NCI-H446 treated with DMSO at 0.1 percent for 48 hours (cell line): ENCODE measurements at places on chromosomes 3 and 15.

DNA sequence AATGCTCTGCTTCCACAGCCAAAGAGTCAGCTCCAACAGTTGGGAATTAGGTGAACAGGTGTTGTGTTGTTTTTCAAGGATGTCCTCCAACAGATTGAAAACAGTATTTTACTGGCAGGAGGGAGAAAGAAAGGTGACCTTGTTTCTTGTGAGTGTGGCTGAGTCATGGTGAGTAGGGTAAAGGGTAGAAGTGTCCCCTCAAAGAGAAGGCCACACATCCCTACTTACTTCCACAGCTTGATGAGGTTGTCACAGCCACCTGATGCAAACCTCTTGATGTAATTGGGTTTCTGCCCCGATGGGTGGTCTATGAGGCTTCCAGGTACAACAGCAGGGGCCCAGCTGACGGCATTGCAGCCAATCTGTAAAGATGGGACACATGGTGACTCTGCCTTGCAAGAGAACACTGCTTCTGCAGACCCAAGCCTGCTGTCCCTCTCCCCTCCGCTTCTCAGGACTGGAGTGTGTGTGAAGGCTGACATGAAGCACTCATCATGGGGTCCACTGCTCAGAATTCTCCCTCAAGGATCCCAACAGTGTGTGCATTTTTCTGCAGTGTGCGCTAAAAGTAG is 12.7 kb upstream of the GHRL start:
- no peak for DNase-seq

- no peak for DNase-seq
Observed at GRCh38 chr3:120682095-120682681, at the start of gene HGD. Gene HGD, minus strand, starts transcription at chr3:120682239. Its CDS starts 128 bp downstream, at chr3:120682111.

DNA sequence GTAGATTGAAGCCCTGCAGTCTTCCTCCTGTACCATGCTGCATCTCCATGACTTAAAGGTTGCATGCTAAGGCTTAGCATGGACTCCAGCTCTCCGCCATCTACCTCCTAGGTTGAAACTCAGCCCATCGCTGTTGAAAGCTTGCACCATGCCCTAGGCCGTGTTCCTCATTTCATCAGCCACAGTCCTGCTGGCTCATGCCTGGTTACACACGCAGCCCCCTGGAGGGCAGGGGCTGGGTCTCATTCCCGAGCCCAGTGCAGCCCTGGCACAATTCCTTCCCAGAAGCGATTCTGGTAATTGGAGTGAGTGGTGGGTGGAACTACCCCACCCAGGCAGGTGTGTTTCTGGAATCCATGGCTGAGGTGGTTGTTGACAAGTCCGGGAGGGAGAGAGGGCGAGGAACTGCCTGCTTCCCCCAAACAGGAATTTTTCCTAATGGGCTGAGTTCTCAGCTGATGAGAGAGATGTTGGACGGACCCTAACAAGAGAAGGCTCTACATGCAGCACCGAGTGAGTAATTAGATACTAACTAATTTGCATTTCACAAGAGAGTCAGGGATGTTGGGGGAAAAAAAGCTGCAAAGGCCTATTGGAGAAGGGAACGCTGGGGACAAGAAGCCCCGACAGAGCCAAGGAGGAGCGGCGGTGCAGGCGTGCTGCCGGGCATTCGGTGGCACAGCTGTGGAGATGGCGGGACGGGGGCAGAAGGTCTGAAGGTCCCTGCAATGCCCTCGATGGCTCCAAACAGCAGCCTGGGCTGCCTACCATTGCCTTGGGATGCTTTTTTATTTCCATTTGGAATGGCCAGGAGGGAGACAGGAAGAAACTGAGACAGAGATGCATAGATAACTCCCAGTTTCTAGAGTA is 92.3 kb upstream of the TLE3 start:
- DNase-seq: no peak

- no peak for DNase-seq
Observed at GRCh38 chr3:12719984-12720898, 38.8 kb downstream of the TMEM40 start.

- DNase-seq: no peak
Observed at GRCh38 chr3:13393427-13394360, 26.4 kb downstream of the NUP210 start.

- no peak for DNase-seq
Observed at GRCh38 chr15:60682115-60682514, 203.2 kb upstream of the ICE2 start.

GRCh38 chr15:81901319-81901718 is 144.5 kb downstream of the MEX3B start:
- DNase-seq: no peak

- no peak for DNase-seq
Observed at GRCh38 chr3:23626442-23626841, 179.3 kb upstream of the UBE2E1 start.

- no peak for DNase-seq
Observed at GRCh38 chr3:194935632-194936470, 250.2 kb downstream of the FAM43A start.

- DNase-seq: no peak
Observed at GRCh38 chr3:99504258-99504657, 134.1 kb upstream of the COL8A1 start.

DNA sequence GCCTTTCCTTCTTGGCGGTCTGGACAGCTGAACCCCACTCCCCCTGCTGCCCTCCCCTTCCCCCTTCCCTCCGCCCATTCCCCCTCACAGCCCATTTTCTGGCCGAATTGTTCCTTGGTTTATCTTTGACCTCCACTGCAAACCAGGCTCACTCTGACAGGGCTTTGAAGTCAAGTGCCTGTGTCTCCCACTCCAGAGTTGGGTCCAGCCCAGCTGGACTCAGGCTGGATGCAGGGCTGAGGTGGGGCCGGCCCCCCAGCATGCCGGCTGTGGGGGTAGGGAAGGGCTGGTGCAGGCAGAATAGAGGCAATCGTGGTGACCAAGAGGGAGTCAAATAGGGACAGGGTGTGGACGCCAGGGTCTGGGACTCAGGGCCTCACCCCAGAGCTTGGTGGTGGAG is 57.0 kb upstream of the MRPS22 start:
- DNase-seq: no peak

- DNase-seq: no peak
Observed at GRCh38 chr15:68515371-68516095, 63.3 kb upstream of the CORO2B start.

GRCh38 chr15:59148153-59148833 is 43.3 kb downstream of the CCNB2 start:
- no peak for DNase-seq

GRCh38 chr15:44719293-44719999 is 8.1 kb downstream of the B2M start:
- no peak for DNase-seq

DNA sequence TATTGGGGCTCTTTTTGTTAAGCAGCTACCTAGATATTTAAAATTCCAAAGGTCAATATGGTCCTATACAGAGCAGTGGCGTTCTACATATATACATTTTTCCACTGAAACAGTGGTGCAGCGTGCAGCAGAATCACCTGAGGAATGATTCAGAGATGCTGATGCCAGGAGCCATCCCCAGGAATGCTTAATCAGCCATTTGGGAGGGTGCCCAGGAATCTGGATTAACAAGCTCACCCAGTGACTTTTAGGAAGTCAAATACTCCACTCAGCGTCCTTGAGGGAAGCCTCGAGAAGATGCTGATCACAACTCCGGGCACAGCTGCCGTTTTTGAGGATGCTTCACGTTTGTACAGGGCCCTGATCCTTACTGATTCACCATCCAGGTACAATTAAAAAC is 82.6 kb upstream of the ARHGEF3 start:
- DNase-seq: no peak

DNA sequence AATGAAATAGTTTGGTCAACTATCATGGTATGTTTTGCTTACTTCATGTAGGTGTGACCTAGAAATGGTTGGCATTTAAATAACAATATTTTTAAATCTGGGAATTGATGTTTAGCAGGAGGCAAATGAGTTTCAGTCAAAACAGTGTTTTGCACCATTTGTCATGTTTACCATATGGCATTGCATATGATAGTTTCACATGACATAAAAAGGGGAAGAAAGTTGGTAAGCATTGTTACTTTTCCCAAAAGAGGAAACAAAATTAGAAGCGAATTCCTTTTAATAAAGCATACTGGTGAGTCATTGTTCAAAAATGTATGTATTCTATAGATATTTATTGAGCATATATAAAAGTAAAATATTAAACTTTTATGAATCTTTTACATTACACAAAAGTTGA is 2.3 kb downstream of the RNF13 start:
- DNase-seq: no peak

GRCh38 chr15:62026487-62027262 is 33.6 kb downstream of the VPS13C start:
- DNase-seq: no peak

GRCh38 chr3:55441499-55441898 is 45.6 kb downstream of the WNT5A start:
- DNase-seq: no peak

- DNase-seq: no peak
Observed at GRCh38 chr15:32956006-32956405, 238.2 kb downstream of the GREM1 start.

- DNase-seq: no peak
Observed at GRCh38 chr3:63808633-63809032, 10.5 kb upstream of the C3orf49 start.

DNA sequence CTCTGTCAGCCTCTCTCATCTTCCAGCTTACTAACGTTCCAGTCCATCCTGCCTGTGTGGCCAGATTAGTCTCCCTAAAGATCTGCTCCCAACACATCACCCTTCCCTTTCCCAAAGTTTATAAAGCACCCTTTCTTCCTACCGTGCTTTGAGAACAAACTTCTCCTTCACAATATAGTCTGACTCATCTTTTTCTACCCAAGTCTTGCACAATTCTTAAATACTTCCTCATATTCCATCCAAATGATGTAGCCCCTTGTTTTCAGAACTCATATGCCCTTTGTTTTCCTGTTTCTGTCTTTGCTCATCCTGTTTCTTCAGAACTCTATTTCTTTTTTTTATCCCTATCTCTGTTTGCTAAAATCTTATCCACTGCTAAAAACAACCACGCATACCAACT is 326.8 kb downstream of the MFSD1 start:
- DNase-seq: no peak

DNA sequence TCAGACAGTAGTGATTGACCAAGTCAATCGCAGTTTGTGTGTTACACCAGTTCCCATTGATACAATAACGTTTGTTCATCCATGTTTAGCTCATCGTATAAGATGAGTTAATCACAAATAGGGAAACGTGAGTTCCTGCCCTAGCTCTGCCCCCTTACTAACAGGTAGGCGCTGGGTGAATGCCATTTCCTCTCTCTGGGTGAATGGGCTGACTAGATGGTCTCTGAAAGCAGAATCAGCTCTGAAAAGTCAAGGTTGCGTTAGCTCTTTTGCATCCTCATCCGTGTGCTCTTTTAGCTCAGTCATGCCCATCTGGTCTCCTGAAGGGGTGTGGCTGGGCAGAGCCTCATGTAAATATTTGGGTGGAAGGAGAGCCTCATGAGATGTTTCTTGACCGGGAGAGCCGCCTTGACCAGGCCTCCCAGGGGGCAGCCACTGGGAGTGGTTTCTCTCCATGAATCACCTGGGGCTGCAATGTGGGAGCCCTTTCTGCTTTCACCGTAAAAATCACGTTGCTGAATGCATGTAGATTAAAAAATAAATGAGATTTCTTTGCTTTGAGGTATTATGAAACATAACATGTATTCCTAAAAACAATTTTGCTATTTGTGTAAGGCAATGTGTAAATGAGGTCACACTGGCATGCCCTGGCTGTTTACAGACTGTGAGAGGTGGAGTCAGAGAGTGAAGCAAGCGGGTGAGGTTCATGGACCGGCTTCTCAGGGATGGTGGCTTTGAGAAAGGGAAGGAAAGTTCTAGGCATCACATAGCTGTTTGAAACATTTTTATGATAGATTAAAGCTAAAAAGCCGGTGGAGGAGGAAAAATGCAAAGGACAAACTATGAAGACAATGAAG is 108.4 kb upstream of the RASGRP1 start:
- no peak for DNase-seq

DNA sequence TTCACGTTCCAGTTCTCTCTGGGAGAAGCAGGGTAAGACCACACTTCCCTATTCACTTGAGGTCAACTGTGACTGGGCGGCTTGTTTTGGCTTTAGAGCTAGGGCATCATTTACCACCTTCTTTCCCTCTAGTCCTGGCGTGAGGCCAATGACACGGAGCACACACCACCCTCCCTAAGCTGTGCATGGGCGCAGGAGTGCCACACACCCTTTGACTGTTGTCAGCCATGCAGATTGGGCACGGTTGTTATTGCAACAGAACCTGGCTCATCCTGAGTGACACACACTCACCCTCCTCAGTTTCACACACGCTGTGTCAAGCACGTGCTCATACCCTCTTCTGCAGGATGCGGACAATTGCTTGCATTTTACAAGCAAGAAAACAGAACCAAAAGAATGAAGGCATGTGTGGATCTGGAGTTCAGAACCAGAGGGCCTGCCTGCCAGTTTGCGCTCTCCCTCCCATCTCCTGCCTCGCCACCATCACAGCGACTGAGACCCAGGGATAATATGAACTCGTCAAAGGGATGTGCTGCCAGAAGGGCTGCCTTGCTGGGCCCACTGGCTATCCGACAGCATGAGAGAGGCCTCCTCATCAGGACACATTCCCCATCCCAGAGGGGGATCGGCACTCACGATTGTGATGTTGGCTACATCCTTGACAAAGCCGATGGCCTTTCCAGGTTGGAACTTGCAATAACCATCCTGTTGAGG is 17.6 kb downstream of the CTSH start:
- no peak for DNase-seq

DNA sequence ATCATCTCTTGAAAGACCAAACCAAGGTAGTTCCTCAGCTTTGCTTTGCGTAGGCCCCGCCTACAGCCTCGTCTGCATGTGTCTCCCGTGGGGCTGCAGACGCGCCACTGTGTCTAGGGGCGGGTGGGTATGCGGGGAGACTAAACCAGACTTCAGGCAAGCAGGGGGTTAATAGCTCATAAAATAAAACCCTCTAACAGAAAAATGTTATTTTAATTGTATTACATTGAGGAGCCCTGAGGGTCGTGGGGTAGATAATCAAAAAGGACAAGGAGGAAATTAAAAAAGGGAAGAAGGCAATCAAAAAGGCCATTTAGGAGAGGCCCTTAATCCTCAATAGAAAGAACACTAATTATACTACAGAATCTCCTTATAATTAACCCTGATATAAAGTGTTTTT is 247.6 kb upstream of the ICE2 start:
- DNase-seq: no peak

DNA sequence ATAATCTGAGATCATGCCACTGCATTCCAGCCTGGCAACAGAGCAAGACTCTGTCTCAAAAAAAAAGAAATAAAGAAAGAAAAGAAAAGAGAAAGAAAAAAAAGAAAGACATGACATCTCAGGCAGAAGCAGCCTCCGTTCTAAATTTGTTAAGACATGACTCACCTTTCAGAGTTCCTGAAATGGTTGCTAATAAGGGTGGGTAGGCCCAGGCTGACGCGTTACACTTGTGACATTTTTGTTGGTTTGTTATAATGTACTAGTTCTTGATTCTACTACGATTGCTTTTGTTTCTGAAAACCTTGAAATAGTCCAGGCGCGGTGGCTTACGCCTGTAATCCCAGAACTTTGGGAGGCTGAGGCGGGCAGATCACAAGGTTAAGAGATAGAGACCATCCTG is 21.0 kb downstream of the SLC25A20 start:
- DNase-seq: no peak
